ENCODE measurements at places on chromosomes 4 and X.

GRCh38 chr4:20773144-20773997 lies 73.1 kb downstream of the PACRGL start:
- DNase-seq: peak; percentile 52

GRCh38 chr4:107721436-107722100 lies 1.5 kb upstream of the PAPSS1 start:
- DNase-seq: no peak

DNA sequence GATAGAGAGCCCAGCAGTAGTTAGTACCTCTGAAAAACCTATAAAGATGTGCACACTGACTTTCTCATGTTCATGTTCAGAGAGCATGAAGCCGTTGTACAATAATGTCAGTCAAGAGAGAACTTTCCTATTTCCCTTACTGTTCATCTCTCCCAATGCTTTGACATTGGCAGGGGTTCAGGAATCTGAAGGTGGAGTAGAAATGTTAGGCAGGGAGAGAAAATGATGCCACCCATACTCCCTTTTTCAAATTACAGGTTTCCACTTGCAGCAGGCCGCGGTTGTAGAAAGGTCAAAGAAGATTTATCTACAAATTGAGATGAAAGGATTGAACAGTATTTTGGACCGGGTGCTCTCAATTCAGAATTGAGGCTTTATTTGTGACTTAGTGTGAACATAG lies 84.3 kb downstream of the DCAF8L2 start:
- DNase-seq: no peak

DNA sequence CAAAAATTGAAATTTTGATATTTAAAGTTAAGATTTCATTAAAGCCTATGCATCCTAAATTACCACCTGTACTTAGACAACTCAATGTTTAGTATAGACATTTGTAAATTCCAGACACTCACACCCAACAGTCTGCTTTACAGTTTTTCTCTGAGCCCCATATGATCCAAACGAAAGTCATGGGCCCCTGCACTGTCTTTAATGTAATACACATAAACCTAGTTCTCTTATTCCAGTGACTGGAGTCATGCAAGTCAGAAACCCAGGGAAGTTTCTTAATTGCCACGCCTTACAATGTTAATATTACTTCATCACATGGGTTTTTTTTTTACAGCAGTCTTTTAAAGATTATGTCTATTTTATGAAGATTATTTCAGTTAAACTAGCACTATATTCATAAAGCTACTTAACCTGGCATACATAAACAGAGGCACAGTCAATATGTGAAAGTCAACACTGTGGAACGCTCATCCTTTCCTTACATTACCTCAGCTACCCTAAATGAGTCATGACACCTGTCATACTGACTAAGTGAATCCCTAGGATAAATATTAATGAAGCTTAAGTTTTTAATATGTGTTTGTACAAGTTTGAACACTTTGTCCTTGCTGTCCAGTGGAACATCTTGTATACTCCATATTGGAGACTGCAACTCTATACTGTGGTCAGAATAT lies 67.7 kb upstream of the H2AZ1 start:
- DNase-seq: no peak

DNA sequence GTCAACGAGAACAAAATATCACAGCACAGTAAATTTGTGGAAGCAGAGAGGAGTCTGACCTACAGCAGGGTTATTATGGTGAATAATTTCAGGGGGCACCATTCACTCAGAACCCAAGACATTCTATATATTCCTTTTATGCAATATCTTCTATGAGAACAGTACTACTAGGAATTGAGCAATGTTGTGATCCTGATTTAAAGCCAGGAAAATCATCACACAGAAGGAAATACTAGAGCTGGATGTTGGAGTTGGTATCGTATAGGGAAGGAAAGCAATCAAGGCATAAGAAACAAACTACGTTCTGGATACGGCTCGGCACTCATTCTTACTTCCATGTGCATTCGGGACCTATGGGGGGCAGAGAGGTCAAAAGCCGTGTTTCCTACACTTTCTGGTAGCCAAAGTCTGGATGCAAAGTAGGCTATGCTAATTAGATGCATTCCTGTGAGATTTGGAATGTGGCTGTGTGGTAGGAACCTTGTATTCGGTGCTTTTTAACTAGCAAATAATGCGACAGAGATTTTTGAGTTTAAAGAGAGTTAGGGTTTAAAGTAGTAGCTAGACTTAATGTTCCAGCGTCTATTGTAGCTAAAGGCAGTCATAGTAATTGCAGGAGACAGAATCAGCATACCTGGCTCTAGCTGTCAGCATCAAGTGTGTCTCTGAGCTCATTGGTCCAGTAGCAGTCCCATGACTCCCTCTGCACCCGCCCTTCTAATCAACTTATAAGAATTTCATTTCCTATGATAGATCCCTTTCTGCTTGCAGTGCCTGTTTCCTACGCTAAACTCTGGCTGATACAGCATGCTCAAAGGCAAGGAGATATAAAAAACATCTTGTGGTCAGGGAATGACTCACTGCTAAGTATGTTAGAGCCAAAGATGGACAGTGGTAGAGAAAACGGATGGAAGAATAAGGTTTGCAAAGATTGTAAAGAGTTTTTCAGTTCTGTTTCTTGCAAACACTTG lies 43.3 kb upstream of the PDGFC start:
- DNase-seq: peak; percentile 75

GRCh38 chr4:184988611-184989010 lies 29.7 kb upstream of the HELT start:
- no peak for DNase-seq

DNA sequence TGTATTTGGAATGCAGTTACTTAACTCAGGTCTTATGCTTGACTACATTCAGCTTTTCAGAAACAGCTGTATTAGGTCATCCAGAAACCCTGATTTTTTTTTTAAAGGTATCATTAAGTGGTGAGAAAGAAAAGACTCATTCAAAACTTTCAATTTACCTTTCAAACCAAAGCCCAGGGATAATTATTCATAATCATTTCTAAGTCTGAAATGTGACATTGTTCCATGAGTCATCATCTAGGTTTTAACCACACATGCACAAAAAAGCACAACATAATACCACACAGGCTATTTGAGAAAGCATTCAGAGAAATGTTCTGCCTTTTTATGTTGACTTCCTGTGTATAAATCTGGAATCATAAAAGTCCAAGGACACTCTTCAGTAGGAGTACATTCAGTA lies 288.2 kb downstream of the IL1RAPL2 start:
- no peak for DNase-seq

- no peak for DNase-seq
These were observed 57.3 kb downstream of the SLC7A11 start for GRCh38 chr4:138184886-138185285.

DNA sequence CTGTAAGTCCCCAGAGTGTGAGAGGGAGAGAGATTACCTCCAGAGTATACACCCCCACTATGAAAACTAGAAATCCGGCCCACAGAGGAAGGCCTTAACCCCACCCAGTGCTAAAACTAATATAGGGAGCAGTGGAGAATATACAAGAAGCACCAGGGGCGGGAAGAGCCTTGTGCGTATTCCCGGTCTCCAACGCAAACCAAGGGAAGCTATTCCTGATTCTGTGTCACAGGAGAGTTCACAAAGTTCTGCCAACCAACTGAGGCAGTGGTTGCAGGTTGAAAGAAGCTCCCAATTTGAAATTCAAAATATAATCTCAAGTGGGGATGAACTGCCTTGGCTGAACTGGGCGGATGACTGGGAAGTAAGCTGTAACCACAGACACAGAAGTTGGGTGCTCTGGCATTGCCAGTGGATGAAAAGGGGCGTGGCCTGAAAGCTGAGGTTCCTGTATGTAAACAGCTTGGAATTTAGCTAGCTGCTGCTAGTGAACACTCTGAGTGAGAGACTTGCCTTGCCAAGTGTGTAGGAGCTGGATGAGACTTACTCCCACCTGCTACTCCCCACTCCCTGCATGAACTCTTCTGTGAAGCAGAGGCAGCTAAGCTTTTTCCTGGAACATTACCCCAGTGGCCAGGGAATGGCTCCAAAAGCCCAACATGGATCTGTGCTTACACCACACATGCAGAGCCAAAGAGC lies 32.7 kb downstream of the ELF2 start:
- DNase-seq: peak; percentile 19

DNA sequence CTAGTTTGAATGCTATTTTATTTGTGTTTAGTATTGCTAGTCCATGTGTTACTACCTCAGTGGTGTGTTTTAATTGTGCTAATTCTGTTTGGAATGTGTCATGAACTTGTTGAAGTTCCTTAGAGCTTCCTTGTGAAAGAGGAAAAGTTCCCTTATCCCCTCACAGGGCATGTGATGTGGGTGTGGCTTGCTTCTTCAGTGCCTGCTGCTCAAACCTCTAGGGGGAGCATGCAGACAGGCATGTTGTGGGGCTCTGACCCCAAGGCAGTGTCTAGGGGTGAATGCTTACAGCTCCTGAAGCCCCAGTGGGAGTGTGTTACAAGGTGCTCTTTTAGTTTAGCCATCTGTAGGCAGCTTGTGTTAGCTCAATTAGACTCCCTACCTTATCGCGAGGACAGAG lies 86.5 kb downstream of the MAGED4 start:
- no peak for DNase-seq

DNA sequence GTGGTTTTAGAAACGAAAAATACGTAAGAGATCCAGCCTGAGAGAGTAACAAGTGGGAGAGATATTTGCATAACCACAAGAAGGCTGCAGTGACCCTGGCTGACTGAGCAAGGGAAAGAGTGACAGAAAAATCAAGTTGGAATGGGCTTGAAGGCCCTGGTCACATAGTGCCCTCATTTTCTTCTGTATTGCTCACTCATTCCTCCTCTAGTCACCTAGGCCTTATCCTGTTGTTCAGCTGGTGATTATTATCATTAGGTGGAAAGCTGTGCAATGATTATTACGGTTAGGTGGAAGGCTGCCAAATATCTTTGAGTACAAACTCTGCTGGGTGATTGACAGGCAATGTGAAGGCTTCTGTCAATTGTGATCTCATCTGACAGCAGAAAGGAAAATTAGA lies 2384.1 kb downstream of the PCDH7 start:
- DNase-seq: no peak

DNA sequence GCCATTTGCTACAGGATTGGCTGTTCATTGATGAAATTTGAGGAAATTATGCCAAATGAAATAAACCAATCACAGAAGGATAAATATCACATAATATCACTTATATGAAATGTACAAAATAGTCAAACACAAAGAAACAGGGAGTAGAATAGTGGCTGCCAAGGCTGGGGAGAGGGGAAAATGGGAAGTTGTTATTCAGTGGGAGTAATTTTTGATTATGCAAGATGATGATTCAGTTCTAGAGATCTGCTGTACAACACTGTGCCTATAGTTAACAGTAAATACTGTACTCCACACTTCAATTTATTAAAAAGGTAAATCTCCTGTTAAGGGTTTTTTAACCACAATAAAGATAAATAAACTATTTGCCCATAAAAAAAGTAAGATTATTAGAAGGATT lies 101.1 kb downstream of the TMA16 start:
- DNase-seq: no peak

DNA sequence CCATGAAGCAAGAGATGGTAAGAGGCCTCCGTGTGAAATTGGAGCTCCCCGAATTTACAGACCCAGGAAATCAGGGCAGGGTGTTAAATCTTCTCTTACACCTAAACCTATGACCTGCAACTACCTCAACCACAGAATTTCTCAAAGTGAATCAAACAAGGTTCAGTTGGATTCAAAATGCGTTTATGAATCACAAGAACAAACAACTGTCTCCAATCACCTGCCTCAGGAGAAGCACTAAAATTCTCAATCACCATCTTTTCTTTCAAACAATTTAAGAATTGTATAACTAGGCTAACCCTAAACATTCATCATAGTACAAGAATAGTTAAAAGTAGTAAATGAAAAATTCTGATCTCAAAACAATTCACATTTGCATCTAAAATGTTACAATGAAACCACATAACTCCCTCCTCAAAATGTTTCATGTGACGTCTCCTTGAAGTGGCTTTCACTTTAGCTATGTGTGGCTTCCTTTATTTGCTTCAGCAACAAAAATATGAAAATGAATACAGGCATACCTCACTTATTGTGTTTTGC lies 19.2 kb downstream of the PPP3CA start:
- DNase-seq: no peak

DNA sequence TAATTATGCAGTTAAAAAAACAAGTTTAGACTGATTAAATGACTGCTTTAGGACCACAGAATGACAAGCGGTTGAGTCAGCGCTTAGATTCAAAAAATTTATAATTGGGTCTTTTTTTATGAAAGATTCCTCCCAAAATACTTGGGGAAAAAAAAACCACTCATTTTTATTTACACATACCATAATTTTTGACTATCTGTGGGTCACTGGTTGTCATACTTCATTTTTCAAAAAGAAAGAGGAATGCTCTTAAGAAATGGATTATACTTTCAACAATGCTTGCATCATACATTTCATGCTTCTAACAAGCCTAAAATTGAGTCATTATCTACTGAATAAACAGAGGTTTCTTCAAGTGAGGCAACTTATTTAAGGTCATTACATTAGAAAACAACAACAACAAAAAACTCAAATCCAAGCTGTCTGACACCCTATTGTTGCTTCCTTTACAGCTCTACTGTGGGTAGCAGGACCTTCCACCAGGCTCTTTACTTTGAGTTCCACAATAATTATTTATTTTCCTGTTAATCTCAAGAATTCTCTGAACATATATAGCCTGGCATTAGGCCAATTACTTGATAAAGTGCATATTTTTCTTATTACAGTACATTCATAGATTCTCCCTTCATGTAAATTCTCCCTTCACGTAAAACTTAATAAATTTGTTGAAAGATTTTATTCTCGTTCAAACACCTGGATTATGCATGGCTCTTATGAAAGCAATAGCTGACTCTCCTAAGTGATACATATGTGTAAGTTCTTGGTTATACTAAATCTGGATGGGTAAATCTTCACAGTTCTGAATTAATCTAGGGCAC lies 445.5 kb downstream of the PCDH10 start:
- peak; percentile 85 for DNase-seq

GRCh38 chr4:40953283-40954087 lies 203.7 kb downstream of the NSUN7 start:
- DNase-seq: no peak

DNA sequence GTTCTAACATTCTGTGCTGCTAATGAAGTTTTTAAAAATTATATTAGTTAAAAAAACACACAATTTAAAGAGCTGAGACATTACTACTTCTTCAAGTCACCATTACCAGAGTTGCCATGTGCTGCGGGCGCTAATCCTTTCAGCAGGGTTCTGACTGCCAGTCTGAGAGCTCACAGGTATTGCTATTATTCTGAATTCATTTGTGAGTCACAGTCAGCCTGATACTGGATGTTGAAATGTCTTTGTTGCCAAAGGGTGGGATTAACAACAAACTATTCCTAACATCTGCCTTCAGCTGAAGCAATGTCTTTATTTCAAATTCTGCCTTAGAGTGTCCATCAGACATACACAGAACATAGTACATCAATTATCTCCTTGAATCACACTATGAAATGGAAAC lies 197.1 kb upstream of the FGF13 start:
- DNase-seq: peak; percentile 7

- DNase-seq: peak; percentile 57
These were observed 1.3 kb downstream of the CAMK2D start for GRCh38 chr4:113760094-113760794.

DNA sequence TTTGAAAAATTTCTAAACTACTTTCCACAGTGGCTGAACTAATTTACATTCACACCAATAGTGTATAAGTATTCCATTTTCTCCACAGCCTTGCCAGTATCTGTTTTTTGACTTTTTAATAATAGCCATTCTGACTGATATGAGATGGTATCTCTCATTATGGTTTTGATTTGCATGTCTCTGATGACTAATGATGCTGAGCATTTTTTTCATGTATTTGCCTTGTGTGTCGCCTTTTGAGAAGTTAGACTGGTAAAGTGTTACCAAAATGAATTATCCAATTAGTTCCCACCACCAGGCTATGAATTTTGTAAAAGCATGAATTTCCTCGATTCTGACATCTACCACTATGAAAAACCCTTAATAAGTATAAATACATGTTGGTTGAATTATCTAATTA lies 242.2 kb upstream of the GK2 start:
- DNase-seq: no peak
